Activated CD4-positive, alpha-beta T cell treated with anti-CD3 and anti-CD28 coated beads, Interleukin-2, amount 10 ng/mL, durations not matched to agents 24 days and 14 days (primary cell): ENCODE measurements at places on chromosomes 13 and 19. TPM values are rescaled to one million over a fixed set of nuclear protein-coding genes. Genes with fewer than 3 reads are reported as not detected.
A peak's percentile ranks its signal among the peaks of the same experiment; 100 is the strongest.

DNA sequence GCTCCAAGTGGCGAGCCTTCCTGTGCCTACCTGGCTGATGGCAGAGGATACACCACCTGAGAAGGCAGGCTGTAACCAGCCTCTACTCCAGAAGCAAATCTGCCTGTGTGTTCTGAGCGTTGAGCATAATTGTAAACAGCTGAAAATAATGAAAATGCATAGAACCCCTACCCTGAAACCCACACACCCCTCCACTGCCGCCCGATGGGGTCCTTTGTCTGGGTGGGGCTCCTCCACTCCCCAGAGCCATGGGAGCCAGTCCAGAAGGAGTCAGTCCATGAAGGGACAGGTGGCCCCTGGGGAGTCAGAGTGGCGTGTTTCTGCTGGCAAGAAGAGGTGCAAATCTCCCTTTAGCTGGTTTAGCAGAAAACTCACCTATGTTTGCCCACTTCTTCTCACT is 8.0 kb upstream of the SOX1 start:
- peaks cover 5% of the 10 kb centered on the region for H3K4me1 ChIP-seq
- peaks cover 10% of the 10 kb centered on the region for H3K36me3 ChIP-seq
- no peak for DNase-seq
- H3K27ac ChIP-seq, result no peak overlapping the region
- H3K27me3 ChIP-seq, result peaks cover 70% of the 10 kb centered on the region

DNA sequence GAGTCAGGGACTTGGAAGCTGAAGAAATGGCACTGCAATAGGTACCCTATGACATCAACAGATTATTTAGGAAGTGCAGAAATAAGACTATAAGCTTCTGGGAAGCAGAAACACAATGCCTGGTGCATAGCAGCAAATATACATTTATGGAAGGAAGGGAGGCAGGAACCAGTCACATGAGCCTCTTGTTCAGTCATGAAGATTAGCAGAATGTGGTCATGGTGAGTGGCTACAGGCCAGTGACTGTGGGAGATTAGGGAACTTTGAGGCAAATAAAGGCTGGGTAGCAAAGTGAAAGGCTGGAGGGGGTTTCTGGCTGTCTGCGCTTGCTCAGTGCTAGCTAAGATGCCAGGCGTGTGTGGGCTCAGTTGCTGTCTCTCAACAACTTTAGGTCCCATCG is 96.3 kb downstream of the EPSTI1 start:
- no peaks in the 10 kb centered on the region for H3K27me3 ChIP-seq
- peaks cover 35% of the 10 kb centered on the region for H3K36me3 ChIP-seq
- H3K4me1 ChIP-seq, result peaks cover 5% of the 10 kb centered on the region
- DNase-seq, result no peak

DNA sequence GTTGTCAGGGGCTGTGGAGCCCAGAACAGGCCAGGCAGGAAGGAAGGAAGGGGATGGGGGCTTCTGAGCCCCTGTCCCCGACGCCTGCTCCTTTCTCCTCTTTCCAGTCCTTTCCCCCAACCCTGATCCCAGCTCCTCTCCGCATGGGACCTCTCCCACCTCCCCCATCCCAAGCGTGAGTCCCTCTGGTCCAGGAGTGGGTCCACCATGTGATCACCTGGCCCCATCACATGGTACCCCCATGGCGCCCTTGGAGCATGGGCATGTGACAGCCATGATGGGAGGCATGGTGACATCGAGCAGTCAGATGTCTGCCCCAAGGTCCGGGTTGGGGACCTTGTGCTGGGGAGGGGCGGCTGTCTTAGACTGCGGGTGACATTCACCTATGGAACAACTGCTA is 9.2 kb downstream of the RYR1 start:
- H3K4me3 ChIP-seq, result no peak overlapping the region
- DNase-seq, result no peak
- H3K27ac ChIP-seq, result no peak overlapping the region
- peaks cover 5% of the 10 kb centered on the region for H3K4me1 ChIP-seq

Gene LILRB5
- not detected in 2 replicates for total RNA-seq

Gene CEACAM16
- not detected in 2 replicates for total RNA-seq

Gene ZNF626
- total RNA-seq, result 1.7 and 2.7 TPM in 2 replicates

DNA sequence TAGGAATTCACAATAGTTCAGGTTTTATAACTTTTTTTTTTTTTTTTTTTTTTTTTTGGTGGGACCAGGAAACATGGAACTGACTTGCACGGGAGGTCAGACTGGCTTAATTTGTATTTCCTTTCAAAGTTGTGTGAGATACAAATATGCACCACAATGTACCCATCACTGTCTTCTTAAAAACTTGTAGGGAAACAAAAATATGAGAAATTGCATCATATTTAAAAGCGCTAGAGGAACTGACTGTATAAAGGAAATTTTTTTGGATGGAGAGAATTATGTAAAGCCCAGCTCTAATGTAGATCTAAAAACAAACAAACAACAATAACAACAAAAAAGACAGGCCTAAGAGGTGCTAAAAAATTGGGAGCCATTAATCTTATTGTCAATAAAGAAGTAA is 246.5 kb downstream of the DCT start:
- DNase-seq, result no peak
- peaks cover 2% of the 10 kb centered on the region for H3K27me3 ChIP-seq
- peaks cover 16% of the 10 kb centered on the region for H3K4me1 ChIP-seq
- H3K4me3 ChIP-seq, result no peak overlapping the region
- no peak overlapping the region for H3K27ac ChIP-seq

Gene IGFL1
- not detected in 2 replicates for total RNA-seq

DNA sequence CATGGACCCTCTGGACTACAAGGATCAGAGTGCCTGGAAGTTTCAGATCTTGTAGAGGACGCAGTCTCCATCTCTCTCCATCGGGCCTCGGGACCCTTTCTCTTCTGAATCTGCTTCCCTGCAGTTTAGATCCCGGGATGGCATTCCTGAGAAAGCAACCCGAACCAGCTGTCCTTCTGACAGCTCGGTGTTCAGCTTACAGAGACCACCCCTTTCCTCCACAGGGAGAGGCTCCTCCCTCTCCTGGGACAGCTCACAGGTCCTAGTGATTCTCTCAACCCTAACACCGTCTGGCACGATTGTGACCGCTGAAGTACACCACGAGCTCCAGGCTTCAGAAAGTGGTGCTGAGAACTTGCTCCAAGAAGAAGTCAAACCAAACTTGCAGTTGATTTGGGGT is 18.2 kb downstream of the CRX start:
- no peak overlapping the region for H3K27ac ChIP-seq
- no peak for DNase-seq
- no peak overlapping the region for H3K4me3 ChIP-seq
- H3K27me3 ChIP-seq, result peaks cover 1% of the 10 kb centered on the region

Gene ZNF665
- total RNA-seq, result 2.3 and 2.6 TPM in 2 replicates

Gene REEP6
- 1.1 and 1.7 TPM in 2 replicates for total RNA-seq

DNA sequence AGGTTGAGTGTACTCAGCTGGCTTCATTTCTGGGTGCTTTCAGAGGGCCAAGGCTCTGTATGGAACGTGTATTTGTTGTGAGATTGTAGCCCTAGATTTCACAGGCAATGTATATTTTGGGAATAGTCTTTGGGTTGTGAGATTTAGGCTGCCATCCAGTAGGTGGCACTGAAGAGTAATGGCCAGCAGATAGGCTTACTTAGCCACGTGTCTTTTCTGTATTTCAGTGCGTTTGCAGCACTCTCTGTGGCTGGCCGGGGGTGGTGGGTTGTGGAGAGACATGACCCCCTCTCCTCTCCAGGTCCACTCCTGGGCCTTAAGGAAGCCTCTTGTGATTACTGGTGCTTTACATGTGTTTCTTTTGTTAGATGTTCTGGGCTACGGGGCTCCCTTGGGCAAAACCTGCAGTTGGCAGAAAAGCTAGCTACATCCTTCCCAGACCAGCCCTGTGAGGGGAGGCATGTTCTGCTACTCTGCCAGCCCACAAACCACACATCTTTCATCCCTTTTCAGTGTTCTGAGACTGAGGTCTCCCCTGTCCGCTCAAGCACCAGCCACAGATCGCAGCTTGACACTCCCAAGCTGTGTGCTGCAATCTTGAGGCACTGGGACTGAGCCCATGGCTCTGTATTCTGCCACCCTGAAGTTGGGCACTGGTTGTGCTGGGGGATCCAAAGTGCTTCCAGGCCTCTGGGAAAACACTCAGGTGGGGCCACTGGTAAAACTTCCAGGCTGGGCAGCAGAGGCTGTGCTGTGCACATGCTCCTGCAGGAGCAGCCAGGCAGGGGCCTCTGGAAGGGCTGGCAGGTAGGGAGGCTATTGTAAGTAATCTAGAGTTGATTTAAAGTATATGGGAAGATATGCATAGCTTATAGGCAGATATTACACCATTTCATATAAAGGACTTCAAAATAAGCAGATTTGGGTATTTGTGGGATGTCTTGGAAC is 1096.8 kb upstream of the PCDH20 start:
- H3K4me3 ChIP-seq, result no peak overlapping the region
- no peaks in the 10 kb centered on the region for H3K27me3 ChIP-seq
- peak; percentile 66 for DNase-seq
- H3K27ac ChIP-seq, result no peak overlapping the region

- no peak for DNase-seq
- no peaks in the 10 kb centered on the region for H3K36me3 ChIP-seq
- no peaks in the 10 kb centered on the region for H3K4me1 ChIP-seq
- H3K27ac ChIP-seq, result no peak overlapping the region
- H3K27me3 ChIP-seq, result no peaks in the 10 kb centered on the region
Measured at GRCh38 chr13:67821606-67822005, 591.5 kb upstream of the PCDH9 start.
